ENCODE measurements at places on chromosomes 16 and 17. TPM values are rescaled to one million over a fixed set of nuclear protein-coding genes. Genes with fewer than 3 reads are reported as not detected.
A peak's percentile ranks its signal among the peaks of the same experiment; 100 is the strongest.

The ITGAD gene
- not detected for total RNA-seq

The PHB1 gene
- 217 TPM for total RNA-seq

The SDR42E2 gene
- 0.08 TPM for total RNA-seq

DNA sequence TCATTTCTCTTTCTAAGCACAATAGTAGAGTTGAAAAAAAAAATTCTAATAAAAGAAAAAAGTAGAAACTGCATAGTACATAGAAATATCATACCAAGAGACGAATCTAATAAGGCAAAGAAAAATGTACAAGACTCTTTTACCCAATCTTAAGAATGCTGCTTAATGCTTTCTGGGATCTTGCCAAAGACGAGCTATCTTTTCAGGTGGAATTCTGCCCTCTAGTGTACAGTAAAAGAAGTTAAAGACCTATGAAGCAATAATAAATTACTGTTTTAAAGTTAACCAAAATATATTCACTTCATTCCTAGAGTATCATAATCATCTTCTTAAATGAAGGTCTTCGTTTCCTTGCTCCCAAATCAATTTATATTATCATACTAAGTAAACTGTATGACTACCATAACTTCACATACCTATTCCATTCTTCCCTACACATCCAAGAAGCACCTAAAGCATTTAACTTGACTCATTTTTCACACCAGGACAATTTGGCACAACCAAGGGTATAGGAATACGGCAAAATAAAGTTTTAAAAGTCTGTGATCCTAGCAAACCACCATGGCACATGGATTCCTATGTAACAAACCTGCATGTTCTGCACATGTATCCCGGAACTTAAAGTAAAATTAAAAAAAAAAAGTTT is 47.7 kb downstream of the CFDP1 start:
- no peak for DNase-seq

DNA sequence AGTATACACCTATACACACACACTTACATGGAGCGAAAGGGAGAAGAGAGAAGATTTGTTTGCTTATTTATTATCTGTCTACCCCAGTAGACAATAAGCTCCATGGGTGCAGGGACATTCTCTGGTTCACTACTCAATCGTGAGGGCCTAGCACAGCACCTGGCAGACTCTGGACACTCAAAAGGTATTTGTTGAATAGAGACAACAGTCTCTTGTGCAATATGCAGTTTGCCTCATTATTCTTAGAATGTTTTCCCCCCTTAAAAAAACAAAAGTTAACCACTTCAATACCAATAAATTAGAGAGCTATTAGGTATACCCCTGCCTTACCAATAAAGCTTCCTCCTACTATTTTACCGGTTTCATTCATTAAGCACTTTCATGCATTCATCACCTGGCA is 2.0 kb downstream of the AKAP10 start:
- DNase-seq, result no peak

DNA sequence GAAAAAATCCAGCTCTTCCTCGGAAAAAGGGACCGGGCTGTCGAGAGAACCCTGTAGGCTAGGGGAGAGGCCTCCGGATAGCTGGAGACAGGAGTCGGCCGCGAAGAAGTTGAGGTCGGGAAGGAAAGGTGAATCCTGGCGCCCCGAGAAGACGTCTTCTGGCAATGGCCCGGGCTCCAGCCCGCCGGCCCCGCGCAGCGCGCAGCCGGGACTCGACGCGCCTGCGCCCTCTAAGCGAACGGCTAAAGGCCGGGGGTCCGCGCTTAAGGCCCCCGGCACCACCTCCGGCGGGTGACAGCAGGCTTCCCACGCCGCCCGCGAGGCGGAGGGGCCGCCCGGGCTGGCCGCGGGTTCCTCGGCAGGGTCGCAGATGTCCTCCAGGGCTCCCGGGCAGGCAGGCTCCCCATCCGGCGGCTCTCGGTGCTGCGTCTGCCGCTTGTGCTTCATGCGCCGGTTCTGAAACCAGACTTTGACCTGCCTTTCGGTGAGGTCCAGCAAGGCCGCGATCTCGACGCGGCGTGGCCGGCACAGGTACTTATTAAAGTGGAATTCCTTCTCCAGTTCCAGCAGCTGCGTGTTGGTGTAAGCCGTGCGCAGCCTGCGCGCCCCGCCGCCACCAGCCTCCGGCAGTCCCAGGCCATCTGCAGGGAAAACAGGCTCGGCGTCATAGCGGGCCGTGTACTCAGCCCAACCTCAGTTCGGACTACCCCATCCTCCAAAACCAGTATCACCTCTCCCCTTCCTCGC is 1.6 kb downstream of the HOXB2 start:
- DNase-seq, result peak; percentile 47

DNA sequence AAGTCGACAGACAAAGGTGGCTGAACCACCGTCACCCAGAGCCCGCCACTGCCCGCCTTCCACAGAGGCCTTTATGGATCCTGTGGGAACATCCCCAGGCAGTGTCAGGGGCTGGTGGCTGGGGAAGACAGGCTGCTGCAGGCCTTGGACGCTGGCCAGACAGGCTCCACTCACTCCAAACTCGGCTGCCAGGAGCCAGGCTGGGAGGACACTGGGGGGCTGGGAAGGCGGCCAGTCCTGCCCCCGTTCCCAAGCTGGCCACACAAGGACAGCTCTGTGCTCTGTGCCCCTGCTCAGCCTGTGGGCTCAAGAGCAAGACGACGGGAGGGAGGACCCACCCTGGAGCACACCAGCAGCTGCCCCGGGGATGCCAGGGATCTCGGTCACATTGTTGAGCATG is 7.6 kb upstream of the LCAT start:
- peak; percentile 77 for DNase-seq

DNA sequence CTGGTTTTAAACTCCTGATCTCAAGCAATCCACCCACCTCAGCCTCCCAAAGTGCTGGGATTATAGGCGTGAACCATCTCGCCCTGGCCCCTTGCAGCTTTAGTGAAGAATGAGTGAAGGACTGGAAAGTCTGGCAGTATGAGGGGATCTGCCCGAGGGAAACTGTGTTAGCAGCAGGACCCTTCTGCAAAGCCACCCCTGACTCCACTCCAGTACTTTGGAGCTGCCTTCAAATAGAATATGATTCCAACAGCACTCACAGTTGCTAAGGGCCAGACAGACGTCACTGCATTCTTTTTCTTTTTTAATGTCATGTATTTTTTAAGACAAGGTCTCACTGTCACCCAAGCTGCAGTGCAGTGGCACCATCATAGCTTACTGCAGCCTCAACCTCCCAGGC is 52.3 kb downstream of the KPNA2 start:
- no peak for DNase-seq

DNA sequence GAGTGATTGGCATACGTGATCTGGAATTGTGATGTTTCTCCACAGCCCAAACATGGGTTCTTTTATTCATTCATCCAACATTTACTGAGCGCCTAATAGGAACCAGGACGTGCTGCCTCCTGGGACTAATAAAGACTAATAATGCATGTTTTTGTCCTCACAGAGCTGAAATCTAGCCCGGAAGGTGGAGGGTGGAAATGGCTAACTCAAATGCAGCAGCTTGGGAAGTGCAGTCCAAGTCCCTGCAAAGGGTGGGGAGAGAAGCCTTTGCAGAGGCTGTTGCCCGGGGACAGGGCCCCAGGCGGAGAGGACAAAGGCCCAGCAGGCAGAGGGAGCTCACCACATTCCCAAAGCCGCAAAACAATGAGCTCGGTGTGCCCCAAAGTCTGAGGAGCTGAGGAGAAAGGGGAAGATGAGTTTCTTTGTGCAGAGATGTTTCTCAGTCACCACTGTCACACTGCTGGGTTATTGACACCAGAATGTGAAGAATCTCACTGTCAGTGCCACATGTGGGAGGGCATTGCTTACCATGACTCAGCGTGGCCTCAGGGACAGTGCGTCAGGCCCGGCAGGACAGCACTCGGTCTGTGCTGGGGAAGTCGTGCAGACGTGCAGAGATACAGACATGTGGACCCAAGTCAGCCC is 118.2 kb upstream of the CHMP6 start:
- DNase-seq, result peak; percentile 39

- no peak for DNase-seq
These were observed 17.6 kb upstream of the MYH3 start for GRCh38 chr17:10674704-10675103.

- DNase-seq, result peak; percentile 75
These were observed 1.5 kb upstream of the ALOXE3 start for GRCh38 chr17:8119581-8120519.

DNA sequence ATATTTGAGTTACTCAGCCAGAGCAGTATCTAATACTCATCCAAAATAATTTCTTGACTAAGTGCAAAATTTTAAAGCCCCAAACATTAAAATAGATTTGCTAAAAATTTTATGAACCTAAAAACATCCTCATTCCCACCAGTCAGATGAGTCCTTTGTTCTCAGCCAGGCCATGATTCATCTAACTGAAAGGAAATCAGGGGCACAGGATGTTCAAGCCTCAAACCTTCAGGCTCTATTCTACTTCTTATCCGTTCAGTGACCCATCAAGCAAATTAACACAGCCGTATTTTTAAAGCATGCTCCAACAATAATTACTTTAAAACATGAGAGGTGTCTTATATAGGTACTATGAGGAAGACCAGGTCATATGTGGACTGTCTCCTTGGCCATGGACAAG is 176.5 kb upstream of the MON1B start:
- DNase-seq, result no peak

DNA sequence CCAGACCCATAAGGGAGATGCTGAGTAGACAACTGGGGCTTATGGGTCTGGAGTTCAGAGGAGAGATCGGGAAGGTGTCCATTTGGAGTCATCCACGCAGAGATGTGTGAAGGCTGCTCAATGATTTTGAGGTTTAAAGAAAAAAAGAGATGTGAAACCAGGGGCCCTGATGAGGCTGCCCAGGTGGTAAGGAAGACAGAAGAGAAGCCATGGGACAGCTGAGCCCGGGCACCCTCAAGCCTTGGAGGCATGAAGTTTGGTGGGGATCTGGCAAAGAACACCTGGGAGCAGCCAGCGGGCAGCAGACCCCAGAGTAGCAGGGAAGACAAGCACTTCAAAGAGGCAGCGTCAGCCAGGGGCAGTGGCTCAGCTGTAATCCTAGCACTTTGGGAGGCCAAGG is 20.8 kb upstream of the MYO15B start:
- no peak for DNase-seq

DNA sequence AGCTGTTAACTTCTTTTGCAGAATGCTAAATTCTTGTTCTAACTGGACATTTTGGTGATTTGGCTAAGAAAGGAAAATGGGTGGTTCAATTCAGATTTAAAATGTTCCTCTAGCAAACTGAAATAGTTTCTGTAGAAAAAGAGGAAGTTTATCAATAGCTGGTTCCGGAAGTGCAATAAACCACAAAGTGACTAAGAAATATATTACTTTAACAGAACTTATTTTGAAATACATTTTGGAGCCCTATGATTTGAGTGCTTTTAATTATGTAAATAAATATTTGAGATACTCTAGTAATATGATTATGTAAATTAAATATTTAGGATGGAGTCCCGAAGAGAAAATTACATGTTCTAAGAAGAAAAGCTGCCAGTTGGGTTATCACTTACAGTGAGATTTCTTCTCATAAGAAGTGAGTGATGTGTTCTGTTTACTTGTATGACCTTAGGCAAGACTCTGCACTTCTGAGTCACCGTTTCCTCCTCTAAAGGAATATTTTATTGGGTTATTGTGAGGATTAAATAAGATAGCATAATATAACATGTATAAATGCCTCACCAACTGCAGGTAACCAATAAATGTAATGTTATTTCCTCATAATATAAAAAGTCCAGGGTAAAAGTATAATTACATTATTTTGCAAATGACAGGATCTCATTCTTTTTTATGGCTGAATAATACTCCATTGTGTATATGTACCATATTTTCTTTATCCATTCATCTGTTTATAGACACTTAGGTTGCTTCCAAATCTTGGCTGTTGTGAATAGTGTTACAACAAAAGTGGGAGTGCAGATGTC is at the start of gene EVI2B:
Gene EVI2B (minus strand): TSS at position 73 of the 800 bp plus-strand sequence. CDS start 8,445 bp downstream, outside the sequence.
- no peak for DNase-seq

DNA sequence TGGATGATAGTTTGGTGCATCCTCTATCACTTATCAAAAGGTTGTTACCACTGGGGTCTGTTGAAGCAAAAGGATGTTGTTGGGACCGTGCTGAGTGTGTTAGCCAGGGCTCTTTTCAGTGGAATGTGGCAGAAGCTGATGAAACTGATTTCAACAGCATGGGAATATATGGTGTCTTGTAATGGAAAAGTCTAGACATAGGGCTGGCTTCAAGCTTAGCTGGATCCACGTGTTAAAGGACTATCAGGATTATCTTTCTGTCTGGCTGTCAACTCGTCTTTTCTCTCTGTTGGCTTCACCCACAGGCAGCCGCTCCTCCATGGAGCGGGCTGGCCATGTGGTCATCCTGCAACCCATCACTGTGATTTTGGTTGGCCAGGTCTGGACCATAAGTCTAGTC is 8.7 kb downstream of the SNX29 start:
- DNase-seq, result no peak

DNA sequence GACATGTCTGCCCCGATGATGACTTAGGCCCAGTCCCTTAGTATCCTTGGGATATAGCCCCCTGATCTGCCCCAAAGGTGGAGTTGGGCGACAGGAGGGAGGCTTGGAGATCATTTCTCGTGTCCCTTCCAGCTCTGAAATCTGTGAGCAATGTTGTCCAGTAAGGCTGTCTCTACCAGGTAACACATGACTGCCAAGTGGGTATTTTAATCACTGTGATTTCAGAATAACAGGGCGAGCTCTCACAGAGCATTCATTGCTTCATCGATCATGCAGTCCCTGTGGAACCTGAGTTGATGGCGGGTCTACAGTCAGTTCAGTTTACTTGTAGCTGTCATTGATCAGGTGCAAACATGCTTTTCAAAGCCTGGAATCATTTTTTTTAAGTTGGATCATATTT is 39.2 kb downstream of the KSR1 start:
- DNase-seq, result no peak

GRCh38 chr17:78202666-78203065 is 11.4 kb upstream of the BIRC5 start:
- DNase-seq, result no peak

DNA sequence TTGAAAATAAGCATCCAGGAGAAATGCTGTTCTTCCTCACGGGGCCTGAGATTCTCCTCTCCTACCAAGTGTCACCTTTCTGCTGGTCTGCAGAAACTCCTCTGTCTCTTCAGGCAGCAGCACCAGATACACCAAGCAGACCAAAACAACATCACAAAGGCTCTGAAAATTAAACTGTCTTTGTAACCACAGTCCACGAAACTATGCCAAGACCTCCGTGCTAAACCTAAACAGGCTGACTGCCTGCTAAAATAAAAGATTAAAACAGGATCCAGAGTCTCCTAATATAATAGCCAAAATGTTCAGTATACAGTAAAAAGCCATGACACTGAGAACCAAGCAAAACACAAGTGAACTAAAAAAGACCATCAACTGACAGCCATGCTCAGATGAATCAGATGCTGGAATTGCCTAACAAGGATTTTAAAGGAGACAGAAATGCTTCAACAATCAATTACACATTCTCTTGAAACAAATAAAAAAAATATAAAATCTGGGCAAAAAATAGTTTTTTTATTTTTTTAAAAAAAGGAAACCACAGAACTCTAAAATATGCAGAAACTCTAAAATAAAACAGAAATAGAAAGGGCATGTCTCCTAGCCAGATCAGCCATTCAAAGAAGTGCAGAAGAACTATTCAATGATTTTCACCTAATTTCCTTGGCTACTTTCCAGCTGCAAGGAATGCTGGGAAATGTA is 50.3 kb upstream of the TOX3 start:
- DNase-seq, result no peak

Data from left ventricle myocardium inferior (tissue), 1 donor.